Cortex of kidney (tissue), 1 donor: ENCODE measurements at places on chromosomes 16 and 17.

- no peak for DNase-seq
Observed at GRCh38 chr16:31134625-31135534, 647 bp downstream of the PRSS8 start.

DNA sequence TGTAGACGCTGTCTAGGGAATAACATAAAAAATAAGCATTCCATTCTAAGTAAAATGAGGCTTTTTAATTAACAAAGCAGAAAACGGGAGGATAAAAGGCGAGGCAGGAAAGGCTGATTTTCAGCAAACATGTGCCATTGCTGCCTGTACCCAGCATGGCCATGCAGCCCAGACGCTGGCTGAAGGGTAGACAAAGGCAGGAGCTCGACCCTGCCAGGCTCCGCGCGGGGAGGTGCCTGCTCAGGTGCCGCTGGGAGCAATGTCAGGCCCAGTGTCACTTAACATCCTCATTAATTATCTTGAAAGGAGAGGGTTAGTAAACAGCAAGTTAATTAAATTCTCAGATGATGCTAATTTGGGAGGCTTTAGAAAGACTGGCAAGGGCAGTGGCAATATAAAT, 136.0 kb downstream of the ZFHX3 start:
- no peak for DNase-seq

GRCh38 chr17:77194179-77194578, 53.4 kb downstream of the SEC14L1 start:
- no peak for DNase-seq

DNA sequence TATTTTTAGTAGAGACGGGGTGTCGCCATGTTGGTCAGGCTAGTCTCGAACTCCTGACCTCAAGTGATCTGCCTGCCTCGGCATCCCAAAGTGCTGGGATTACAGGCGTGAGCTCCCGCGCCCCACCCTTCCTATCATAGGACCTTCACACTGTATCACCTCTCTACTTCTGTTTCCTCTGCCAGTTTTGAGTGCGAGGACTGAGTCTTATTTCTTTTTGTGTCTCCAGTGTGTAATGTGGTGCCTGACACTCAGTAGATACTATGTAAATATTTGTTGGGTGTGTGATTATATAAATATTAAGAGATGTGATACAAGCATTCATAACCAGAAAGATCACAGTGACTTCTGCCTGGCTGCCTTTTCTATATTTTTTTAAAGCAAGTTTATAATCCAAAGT, 10.5 kb downstream of the PRKCA start:
- no peak for DNase-seq

DNA sequence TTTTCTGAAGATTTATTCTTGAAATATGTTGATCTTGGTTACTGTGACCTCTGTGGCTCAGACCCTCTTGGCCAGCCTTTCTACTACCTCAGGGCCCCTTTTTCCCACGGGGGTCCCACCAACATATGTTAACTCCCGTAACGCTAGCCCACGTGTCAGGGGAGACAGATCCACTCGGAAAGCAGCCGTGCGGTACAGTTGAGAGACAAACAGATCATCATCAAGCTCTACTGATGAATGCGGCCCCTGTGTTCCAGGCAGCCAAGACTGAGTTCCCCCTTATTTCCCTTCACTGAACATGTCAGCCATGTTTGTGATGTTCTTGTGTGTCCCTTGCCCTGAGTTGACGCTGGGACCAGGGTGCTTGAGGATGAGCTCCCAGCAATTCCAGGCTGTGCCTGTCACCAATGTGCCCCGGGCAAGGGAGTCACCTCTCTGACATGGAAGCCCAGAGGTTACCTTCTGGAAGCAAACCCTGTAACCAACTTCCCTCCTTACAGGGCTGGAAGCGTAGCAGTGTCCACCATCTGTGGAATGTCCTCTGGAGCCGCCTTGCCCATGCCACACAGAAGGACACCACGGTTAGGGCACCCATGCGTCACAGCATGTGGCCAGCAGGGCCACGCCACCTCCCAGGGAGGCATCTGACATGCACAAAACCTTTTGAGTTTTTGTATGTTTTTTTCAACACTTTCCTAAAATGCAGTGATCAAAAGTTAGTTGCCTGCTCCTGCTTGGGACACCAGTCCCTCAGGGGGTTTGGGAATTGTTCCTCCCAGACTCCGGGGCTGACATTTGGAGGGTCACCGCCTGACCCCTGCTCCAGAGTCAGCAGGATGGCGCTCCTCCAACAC, 193.7 kb upstream of the CHMP6 start:
- no peak for DNase-seq

GRCh38 chr17:17856386-17856785, 19.6 kb upstream of the SREBF1 start:
- no peak for DNase-seq

DNA sequence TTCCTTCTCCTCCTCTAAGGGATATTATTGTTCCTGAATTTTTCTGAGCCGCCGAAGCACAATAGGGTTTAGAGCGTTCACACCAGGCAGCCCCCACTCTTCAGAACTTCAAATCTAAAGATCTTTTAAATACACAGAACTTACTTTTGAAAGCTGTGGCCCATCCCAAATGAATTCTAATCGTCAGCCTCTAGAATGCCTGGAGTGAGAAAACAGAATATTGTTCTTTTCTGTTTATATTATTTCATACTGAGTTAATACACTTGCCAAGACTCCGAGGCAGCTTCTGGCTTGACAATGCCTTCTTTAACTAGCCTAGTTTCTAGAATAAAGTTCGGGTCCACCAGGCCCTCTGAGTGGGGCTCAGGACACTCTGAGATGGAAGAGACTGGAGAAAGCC, 405.6 kb downstream of the WWOX start:
- no peak for DNase-seq

GRCh38 chr17:5580367-5580766, 3.9 kb downstream of the NLRP1 start:
- no peak for DNase-seq

DNA sequence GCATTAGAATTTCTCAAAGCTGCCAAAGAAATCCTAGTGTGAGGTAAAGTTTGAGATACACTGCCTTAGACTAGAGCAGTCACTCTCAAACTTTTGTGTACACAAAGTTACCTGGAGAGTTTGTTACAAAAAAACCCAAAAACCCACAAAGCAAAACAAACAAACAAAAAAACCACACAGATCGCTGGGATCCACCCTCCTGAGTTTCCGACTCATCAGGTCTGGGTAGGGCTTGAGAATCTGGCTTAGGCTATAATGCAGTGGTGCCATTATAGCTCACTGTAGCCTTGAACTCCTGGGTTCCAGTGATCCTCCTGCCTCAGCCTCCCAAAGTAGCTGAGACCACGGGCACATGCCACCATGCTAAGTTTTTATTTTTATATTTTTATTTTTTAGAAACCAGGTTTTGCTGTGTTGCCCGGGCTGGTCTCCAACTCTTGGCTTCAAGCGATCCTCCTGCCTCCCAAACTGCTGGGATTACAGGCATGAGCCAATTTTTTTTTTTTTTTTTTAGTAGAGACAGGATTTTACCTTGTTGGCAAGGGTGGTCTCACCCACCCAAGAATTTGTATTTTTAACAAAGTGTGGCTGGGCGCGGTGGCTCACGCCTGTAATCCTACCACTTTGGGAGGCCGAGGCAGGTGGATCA, 22.3 kb upstream of the SMG1 start:
- DNase-seq, result no peak

DNA sequence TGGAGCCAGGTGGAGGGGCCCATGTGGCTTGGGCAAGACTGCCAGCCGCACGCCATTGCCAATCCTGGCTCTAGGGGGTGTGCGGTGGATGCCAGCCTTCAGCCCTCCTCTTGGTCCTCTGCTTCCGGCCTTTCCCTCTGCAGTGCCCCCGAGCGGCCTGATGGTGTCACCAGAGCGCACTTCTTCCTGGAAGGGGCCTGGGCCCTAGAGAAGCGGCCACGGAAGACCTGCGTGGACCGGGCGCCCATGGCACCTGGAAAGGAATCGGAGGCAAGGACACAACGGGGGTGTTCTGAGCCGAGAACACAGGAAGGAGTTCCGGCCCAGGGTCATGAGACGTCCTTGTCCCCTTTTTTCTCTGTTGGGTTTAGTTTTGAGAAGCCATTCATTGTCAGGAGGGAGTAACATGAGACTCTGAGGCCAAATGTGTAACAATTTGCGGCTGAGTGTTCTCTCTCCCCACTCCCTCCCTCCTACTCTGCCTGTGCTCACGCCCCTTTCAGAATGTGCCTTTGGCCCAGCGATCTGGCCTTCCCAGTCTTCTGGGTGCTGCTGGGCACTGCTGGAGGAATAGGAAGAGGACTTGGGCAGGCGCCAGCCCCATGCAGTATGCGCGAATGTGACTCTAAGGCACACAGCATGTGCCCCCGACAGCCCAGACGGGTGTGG, 92.8 kb downstream of the IRX3 start:
- no peak for DNase-seq

GRCh38 chr17:7138800-7139381, 24.3 kb upstream of the ASGR2 start:
- DNase-seq, result no peak

GRCh38 chr16:87628940-87629339, 26.6 kb downstream of the JPH3 start:
- DNase-seq, result no peak

DNA sequence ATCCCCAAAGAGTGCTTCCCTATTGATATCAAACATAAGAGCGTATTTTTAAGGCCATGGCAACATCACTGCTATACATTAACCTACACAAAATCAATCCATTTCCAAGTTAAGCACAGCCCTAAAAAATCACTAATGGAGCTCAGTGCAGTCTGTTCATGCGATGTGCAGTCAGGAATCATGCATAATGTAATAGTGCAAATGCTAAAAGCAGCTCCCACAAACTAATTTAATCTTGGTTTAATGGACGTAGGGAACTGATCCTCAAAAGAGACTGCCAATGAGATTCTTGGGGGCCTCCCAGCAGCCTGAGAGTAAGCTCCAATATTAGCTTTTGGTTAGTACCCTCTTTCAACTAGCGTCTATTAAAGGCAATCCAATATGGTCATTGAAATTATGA, 245.9 kb downstream of the TOX3 start:
- no peak for DNase-seq

- DNase-seq, result no peak
Observed at GRCh38 chr16:72876981-72877373, 171.0 kb downstream of the ZFHX3 start.

GRCh38 chr17:49401971-49402611, 12.6 kb downstream of the PHB1 start:
- DNase-seq, result no peak

DNA sequence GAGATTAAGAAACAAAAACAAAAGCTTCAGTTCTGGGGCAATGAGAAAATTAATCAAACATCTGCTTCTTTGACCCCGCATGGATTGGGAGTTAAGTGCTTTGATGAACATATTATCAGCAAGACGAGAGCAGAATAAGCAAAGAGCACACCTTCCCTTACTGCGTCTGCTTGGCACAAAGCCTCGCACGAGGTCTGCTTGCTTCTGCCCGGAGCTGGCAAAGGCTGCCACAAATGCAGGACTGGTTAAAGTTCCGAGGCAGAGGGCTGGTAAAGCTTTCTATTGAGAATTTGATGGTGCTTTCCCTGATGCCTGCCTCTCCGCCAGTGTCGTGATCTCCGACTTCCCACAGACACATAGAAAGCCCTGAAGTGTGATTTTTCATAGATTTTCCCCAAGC, 17.0 kb downstream of the VAT1L start:
- no peak for DNase-seq

- DNase-seq, result no peak
Observed at GRCh38 chr16:11084484-11084875, 140.1 kb downstream of the CLEC16A start.

GRCh38 chr16:87836844-87837581, 32.3 kb downstream of the SLC7A5 start:
- no peak for DNase-seq

- DNase-seq, result no peak
Observed at GRCh38 chr16:87765473-87765775, 362 bp downstream of the KLHDC4 start.

DNA sequence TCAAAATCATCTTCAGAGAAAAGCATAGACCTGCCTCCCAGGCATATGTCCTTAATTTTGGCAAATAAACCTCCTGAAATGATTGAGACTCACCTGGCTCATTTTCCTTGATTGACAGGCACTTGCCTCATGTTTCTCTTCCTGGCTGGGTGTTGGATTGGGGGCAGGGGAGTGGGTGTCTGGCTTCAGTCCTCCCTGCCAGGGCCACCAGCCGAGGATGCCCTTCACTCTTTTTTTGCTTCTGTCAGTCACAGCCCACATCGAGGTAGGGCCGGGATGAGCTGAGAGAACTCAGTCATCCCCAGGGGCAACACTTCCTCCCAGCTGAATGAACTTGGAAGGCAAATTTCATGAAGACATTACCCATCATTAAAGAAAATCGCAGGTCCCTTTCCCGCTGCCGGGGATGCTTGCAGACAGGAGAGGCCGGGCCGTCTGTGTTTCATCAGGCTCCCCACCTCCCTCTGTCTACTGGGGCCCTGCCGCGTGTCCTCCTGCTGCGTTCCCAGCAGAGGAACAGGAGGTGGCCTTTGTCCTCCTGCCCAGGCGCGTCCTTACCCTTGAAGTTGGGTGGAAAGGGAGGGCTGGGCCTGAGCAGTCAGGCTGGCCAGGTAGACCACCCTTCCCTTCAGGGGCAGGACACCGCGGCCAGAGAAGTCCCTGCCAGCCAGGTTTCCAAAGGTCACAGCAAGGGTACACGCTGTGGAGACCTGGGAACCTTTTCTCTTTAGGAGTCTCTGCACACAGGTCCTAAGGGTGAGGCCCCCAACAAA, 11.2 kb upstream of the DNAH17 start:
- no peak for DNase-seq

GRCh38 chr17:17993366-17993765, 20.7 kb downstream of the DRC3 start:
- DNase-seq, result no peak

DNA sequence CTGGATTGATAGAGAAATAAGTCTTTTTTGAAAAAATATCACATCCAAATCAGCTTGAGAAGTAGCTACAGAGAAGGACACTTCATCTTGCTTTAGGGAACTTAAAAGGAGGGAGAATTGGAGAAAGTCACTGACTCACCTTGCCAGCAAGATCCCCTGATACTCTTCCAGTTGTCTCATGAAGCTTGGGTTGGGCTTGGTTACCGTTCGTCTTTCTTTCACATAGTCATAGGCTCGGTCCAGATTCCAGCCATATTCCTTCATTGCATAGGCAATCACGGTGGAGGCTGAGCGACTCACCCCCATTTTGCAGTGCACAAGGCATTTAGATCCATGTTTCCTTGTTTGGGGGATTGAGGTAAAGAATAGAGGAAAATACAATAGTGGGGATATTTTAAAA, 25.3 kb upstream of the CORO6 start:
- no peak for DNase-seq
